ENCODE measurements at places on chromosomes 4 and X.

GRCh38 chr4:68984947-68985346 lies 33.3 kb upstream of the UGT2A3 start:
- DNase-seq = no peak

DNA sequence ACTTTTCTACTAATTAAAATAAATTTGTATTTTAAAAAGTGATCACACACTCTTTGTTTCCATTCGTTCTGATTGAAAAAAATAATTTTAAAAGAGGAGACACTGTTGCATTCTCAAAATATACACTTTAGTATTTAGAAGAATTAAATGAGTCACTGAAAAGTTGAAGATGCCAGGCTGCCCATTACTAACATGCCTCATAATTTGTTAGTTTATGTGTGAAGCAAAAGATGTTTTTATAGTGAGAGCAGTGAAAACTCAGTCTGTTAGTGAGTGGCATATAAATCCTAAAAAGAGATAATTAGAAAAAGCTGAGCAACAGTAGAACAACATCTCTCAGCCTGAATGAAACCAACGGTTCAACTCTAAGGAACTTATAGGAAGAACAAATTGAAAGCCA lies 143.4 kb downstream of the CDS1 start:
- no peak for DNase-seq

GRCh38 chr4:179719766-179720450 lies 2277.7 kb upstream of the AGA start:
- DNase-seq = no peak

DNA sequence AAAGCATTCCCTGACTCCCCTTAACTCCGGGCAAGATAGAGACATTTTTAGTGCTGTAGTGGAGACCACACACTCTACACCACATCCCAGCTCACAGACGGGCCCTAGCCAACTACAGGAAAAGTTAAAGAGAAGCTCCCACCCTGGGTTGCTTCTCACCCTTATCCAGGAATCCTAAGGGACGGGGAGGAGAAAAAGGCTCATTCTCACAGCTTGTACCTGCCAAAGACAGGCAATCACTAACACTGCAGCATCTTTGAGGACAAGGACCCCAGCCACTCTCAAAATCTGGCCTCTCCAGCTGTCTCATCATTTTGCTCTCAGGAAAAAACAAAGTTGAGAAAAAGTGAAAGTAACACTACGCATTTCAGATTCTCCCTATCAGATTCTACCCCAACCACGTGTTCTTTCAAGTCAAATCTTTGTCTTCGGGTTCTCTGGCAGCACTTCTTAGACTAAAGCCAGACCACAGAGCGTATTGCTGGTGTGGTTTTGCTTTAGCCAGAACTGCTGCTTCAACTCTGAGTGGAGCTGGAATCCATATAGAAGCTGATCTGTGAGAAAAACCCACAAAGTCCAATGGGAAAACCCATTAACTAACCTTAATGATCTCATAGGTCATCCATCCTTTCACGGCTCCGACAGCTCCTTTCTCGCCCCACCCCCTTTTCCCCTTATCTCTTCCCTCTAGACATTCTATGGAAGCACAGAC lies 605.9 kb upstream of the DIPK2B start:
- DNase-seq = no peak

DNA sequence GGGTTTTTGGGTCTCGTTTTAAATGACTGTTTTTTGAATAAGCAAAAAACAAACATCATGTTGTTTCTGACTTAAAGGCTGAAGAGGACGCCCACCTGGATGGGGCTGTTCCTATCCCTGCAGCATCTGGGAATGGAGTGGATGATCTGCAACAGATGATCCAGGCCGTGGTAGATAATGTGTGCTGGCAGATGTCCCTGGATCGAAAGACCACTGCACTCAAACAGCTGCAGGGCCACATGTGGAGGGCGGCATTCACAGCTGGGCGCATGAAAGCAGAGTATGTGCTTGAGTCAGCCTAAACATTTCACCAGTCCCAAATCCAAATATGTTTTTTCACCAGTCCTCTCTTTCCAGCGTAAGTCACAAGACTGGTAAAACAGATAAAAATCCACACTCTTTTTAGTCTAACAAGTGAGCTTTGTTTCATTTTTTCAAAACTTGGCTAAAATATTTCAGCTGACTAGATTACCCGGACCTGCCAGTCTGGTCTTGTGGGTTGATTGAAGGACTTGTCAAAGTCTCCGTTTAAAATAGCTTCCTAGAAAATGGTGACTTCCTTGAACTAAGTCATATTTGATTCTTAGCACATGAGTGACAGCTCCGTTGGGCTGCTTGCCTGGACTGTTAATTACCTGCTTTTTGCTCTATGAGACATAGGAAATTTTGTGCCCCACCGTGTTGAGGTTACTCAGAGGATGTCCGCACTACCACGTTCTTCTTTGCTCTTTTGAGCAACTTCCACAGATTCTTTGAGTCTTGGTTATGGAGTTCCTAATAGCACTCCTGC lies 20.8 kb downstream of the ENOPH1 start:
- no peak for DNase-seq

- no peak for DNase-seq
These were observed 182.2 kb upstream of the KCNIP4 start for GRCh38 chr4:22130741-22131140.

DNA sequence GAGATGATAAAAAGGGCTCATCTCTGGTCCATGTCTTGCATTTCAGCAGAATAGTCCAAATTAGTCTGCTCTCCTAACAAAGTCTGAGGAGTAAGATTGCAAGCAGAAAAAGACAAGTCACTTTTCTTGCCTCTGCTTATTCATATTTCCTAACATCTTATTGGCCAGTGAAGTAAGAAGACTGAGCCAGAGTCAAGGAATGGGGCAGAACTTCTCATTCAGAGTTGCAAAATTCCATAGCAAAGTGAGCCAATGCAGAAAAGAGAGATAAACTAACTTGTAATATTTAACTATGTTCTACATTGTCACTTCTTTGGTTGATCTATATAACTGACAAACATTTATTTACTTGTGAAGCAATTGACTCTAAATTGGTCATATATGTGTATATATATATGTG lies 2304.0 kb downstream of the ARAP2 start:
- DNase-seq = no peak

DNA sequence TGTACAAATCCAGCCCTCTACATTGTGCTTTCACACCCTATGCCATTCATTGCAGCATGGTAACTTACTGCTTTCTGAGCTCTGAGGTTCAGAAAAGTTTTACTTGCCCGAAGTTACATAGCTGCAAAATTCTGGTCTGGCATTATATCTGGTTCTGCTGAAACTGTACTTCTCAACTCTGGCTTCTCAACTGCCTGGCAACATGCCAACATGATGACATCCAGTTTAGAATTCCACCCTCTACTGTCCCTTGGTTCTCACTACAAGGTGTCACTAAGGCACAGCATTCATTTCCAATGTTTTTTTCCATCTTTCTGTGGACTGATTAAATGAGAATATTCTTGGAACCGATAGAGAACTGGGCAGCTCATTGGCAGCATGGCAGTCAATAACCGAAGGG lies 242.9 kb upstream of the PRPS2 start:
- no peak for DNase-seq

DNA sequence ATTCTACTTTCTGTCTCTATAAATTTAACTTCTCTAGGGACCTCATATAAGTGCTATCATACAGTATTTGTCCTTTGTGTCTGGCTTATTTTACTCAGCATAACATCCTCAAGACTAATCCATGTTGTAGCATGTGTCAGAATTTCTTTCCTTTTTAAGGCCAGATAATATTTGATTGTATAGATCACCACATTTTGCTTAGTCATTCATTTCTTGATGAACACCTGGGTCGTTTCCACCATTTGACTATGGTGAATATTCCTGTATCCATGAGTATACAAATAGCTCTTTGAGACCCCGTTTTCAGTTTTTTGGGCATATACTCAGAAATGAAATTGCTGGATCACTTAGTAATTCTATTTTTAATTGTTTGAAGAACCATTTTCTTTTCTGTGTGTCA lies 12.0 kb downstream of the CNGA2 start:
- DNase-seq = no peak

DNA sequence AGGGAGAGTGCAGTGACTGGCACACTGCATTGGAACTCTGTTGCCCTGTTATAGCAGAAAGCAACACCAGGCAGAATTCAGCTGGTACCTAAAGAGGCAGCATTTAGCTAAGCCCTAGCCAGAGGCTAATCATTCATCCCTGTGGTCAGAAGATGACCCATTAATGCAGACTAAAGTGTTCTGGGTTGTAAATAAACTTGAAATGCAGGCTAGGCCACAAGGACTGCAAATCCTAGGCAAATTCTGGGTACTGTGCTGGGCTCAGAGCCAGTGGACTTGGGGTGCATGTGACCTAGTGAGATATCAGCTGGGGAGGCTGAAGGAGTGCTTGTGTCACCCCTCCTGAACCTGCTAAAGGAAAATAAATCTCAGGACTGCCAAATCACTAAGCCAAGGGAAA lies 91.2 kb downstream of the LPAR4 start:
- no peak for DNase-seq

DNA sequence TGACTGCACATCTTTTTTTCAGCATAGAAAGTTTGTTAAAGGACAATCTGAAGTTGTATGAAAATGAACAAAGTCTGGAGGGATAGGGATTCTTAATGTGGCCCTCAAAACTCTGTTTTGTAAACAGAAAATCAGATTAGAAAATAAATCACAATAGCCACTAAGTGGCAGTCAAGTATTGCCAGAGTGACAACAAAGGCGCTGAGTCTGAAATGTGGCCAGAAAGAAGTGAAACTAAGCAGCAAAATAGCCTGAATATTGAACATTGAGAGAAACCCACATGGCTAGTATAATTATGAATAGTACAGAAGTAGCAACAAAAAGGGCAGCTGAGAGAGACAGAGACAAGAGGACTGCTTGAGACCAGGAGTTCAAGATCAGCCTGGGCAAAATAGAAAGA lies 81.1 kb upstream of the CT45A1 start:
- DNase-seq = no peak

- DNase-seq = no peak
These were observed 237.8 kb upstream of the PGRMC2 start for GRCh38 chr4:128525387-128525786.

- DNase-seq = no peak
These were observed 540.9 kb downstream of the PPARGC1A start for GRCh38 chr4:23348789-23349498.

- DNase-seq = no peak
These were observed 72.6 kb downstream of the GC start for GRCh38 chr4:71711044-71711984.

GRCh38 chrX:73841337-73841736 lies 278.3 kb downstream of the CHIC1 start:
- DNase-seq = no peak

- DNase-seq = no peak
These were observed 624.1 kb upstream of the GNPDA2 start for GRCh38 chr4:45350438-45350837.

DNA sequence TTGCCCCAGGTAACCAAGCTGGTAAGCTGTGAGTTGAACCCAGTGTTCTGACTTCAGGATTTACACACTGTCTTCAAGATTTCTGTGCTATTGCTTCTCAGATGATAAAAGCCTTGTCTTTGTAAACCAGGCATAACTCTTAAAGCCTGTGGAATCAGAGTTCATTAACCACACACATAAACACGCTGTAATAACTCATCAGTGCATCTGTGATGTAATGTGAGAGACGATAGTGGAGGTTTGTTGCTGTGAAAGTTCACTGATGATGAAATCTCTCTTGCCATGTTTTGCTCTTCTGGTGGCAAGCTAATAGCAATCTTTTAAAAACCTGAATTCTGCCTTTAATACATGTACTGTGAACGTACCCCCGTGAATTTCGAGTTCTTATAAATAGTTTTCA lies 41.5 kb downstream of the CLCN4 start:
- DNase-seq = no peak

DNA sequence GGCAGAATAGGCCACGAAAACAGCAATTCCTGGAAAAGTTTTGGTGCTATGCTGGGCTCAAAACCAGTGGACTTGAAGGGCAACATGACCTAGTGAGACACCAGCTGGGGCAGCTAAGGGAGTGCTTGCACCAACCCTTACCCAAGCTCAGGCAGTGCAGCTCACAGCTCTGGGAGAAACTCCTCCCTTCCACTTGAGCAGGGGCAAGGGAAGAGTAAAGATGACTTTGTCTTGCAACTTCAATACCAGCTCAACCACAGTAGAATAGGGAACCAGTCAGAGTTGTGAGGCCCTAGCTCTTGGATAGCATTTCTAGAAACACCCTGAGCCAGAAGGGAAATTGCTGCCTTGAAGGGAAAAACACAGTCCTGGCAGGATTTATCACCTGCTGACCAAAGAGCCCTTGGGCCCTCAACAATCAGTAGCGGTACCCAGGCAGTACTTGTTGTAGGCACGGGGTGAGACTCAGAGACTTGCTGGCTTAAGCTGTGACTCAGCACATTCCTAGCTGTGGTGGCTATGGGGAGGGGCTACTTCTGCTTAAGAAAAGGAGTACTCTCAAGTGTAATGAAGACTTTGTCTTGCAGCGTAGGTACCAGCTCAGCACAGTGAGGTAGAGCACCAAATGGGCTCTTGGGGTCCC lies 19.7 kb upstream of the ABCG2 start:
- no peak for DNase-seq

DNA sequence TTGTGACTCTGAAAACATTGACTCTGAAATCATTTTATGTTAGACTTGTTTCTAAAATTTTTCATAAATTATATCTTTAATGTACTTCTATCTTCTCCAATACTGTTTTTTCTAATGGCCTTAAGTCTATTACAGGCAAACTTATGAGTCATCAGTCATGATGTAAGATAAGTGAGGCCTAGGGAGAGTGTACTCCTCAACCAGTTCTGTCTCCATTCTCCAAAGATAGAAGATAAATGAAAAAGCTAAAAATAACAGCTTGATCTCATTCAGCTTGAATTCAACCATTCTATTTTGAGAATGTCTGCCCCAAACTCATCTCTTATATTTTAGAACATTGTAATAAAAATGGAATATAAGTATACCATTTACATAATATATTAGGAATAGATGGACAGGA lies 34.5 kb downstream of the STBD1 start:
- no peak for DNase-seq

- no peak for DNase-seq
These were observed 16.0 kb upstream of the ERCC6L start for GRCh38 chrX:72254816-72255215.

- DNase-seq = peak; percentile 95
These were observed at the start of gene NAA15 for GRCh38 chr4:139301113-139301820. TSS of gene NAA15 (plus strand) at chr4:139301505. CDS start at chr4:139301778, 273 bp downstream.

- DNase-seq = no peak
These were observed 17.8 kb downstream of the SSR4 start for GRCh38 chrX:153812220-153812619.

DNA sequence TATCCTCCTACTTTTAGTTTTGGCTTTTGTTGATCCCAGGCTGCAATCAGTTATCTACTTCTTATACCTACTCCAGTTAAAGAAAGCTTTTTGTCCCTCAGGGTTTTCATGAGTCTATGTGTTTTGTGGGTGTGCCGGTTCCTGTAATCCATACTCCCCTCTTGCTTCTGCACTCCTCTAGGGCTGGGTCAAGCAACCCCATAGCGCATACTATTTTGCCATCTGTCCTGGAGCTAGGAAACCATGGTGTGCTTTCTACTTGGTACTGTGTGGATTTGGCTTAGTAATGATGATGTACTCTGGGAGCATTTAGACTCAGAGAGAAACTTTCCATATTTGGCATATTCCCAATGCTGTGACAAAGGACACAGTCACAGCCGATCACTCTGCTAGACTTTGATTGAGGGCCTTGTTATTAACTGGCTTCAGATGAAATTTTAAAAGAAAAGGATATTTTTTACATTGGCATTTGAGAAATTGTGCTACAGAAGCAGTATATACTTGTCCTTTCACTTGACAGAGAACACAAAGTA lies 86.1 kb upstream of the GRXCR1 start:
- no peak for DNase-seq

Data from activated naive CD8-positive, alpha-beta T cell treated with anti-CD3 and anti-CD28 coated beads, Interleukin-2, amount 10 ng/mL, durations not matched to agents 7 days and 5 days (primary cell).